Muscle of back (tissue), 13 donors: ENCODE measurements at places on chromosomes 16 and 17.
A peak's percentile ranks its signal among the peaks of the same experiment; 100 is the strongest.

GRCh38 chr17:61809816-61810392 is 53.4 kb downstream of the BRIP1 start:
- peak; percentile 34 for DNase-seq

- DNase-seq = no peak
Measured at GRCh38 chr17:64458756-64459155, 9.8 kb downstream of the MILR1 start.

DNA sequence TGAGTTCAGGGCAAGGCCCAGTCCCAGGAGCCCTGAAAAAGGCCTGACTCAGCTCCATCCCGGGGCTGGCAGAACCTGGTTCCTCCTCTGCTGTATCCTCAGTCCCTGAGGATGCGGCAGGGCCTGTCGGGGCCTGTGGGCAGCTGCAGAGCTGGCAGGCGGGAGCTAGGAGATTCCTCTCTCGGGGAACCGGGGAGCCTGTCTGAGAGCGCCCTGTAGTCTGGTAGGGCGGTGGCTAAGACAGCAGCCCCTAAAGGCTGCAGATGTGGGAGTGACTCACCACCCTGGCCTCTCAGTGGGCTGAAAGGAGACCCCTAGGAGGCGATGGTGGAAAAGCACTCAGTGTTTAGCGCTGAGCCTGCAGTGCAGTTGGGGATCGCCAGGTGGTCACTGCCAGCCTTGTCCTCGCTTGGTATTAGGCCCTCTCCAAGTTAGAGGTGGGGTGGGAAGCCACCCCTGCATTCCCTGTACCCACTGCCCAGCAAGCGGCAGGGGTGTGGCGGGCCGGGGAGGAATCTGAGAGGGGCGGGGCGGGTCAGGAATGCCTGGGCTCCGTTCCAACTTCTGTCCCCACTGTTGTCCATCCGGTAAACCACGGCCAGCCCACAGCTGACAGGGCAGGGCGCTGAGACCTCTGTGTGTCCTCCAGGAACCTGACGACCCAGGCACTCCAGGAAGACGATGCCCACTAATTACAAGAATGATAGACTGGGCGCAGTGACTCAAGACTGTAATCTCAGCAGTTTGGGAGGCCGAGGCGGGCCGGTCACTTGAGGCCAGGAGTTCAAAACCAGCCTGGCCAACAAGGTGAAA is 29.5 kb upstream of the CDH1 start:
- peak; percentile 25 for DNase-seq

GRCh38 chr17:61054436-61054835 is 345.2 kb upstream of the TBX2 start:
- no peak for DNase-seq

DNA sequence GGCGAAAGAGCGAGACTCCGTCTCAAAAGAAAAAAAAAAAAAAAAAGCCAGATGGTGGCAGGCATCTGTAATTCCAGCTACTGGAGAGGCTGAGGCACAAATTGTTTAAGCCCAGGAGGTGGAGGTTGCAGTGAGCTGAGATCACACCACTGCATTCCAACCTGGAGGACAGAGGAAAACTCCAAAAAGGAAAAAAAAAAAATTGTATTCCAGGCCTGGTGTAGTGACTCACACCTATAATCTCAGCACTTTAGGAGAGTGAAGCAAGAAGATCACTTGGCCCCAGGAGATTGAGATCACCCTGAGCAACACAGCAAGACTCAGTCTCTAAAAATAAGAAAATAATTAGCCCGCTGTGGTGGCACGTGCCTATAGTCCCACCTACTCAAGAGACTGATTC is 20.1 kb downstream of the HBQ1 start:
- DNase-seq = no peak

- no peak for DNase-seq
Measured at GRCh38 chr16:50403491-50403890, 34.7 kb upstream of the BRD7 start.

DNA sequence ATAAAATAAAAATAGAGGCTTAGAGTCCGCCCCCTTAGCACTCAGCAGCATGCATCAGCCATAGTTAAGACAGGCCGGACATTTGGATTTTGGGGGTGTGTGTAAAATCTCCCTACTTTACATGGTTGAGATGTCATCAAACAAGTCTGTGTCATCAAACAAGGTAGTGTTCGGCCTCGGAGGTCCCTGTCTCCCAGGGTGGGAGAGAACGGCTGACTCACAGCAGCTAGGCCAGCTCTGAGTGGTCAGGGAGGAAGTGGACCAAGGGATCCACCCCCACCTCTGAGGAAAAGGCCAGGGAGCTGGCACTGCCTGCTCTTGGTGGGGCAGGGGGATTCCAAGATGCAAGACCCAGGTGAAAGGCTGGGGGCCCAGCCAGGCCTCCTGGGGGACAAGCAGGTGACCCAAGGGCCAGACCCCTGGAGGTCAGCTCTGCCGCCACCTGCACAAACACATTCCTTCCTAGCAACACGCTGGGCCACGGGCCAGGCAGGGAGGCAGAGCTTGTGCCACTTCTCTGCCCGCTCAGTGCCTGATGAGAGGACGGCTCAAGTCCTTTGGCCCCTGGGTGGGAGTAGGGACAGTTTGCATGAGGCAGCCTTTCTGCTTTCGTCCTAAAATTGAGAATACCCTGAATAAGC is 28.5 kb downstream of the KIFC3 start:
- no peak for DNase-seq

GRCh38 chr16:23902748-23903414 is 67.1 kb downstream of the PRKCB start:
- DNase-seq = no peak

GRCh38 chr17:4543557-4544026 is 11.6 kb downstream of the MYBBP1A start:
- DNase-seq = no peak

GRCh38 chr17:76735006-76735405 is 2.1 kb downstream of the SRSF2 start:
- no peak for DNase-seq

DNA sequence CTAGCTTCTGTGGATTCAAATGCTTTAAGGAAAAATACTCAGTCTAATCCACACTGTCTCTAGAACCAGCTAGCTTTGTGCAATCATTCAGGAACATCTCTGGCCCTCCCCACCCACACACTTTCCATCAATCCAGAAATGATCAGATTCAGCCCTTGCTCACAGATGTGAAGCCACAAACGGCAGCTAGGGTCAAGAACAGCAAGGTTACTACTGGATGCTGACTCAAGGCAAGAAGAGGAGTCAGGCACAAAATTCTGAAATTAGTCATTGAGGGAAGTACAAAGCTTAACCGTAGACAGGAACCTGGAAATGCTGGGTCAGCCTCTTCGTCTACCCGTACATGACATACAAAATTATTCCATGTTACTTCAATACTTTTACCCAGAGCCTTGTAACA is 174.6 kb downstream of the CDH13 start:
- no peak for DNase-seq

GRCh38 chr17:72846399-72846798 is 246.1 kb downstream of the SLC39A11 start:
- no peak for DNase-seq

DNA sequence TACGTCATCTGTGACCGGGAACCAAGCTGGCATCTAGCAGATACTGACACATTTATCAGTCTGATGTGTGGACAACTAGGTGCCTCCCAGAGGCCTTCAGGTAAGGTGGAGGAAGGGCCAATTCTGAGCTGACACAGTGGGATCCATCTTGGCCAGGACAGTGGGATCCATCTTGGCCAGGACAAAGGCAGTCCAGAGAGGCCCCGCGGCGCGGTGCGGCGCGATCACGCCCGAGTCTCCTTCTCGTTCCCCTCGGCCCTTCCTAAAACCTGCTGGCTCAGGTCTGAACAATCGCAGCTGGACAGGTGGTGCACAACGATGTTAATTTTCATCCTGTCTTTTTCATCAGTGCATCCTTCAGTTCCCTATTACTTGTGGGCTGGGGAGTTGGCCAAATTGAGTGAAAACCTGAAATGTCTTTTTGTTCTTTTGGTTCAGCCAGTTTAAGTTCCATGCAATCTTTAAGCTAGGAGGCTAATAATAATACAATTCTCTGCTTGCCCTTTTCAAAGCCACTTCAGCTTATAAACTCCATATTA is 486 bp upstream of the WSB1 start:
- no peak for DNase-seq

DNA sequence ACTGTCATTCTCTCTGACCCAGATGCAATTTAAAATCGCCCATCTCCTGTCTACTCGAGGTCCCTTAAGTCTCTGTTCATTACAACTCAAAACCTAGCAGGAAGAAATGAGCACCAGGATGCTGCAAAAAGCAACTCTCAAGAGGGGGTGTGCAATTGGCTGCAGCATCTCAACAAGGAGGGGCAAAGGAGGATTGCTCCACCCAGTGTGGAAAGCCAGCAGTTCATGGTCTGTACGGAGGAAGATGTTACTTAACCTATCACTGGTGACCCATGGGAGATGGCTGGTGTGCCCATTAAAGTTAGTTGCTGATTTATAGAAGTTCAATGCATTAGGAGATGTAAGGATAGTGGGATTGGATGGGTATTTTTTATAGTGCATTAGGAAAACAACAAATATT is 147.4 kb downstream of the CDK5R1 start:
- no peak for DNase-seq

DNA sequence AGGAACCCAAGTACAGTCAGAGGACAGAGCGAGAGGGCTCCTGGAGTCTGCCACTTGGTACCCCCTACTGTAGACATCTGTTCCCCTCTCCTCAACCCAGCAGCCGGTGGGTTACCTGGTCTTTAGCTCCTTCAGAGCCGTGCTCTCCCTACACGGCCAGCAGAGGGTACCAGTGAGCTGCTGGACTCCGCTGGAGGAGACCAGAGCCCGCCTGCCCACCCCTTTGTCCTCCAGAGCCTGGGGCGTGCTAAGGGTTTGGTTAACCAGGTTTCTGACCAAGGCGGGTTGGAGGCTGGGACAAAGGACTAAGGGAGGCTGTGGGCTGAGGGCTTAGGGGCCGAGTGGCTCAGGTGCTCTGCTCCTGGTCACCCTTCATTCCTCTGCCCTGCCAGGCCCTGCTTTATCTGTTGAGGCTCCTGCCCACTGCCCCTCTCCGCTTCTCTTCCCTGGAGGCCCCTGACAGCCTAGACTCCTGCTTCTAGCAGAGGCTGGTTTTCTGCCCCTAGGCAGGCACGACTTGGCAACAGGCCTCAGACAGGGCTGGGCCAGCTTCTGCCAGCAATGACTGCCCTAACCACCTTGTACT is 2.7 kb upstream of the HSD11B2 start:
- DNase-seq = peak; percentile 79

DNA sequence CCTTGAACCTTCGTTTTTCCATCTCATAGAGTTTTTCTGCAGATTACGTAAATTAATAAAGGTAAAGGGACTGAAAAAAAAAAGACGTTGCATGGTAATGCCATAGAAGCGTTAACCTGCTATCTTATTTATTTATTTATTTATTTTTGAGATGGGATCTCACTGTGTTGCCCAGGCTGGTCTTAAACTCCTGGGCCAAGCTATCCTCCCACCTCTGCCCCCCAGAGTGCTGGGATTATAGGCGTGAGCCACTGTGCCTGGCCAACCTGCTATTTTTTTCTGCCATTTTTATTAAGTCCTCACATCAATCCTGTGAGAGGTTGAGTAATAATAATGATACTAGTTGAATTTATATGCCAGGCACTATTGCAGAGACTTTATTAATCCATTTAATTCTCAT is 7.9 kb downstream of the MSI2 start:
- DNase-seq = no peak

DNA sequence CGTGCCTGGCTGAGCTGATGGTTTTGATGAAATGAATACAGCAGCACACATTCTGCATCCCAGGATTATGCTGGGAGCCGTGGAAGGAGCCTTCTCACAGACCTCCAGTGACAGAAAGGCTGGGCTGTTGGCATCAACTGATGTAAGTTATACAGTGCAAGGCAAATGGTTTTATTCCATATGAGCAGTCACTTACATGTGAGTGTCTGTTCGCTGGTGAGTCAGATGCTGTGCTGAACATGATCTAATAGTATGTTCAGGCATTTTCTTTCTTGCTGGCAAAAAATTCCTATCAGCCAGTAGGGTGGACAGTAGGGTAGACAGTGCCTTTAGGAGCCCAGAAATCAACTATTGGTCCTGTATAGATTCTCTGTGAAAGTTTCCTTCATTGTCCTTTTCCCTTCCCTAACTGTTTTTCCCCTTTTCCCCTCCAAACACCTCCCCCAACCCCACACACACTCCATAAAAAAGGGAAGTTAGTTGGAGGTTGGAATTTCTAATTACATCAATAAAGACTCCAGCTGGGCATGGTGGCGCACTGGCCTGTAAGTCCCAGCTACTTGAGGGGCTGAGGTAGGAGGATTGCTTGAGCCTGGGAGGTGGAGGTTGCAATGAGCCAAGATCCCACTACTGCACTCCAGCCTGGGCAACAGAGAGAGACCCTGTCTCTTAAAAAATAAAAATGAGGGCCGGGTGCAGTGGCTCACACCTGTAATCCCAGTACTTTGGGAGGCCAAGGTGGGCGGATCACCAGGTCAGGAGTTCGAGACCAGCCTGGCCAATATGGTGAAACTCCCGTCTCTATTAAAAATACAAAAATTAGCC is 36.2 kb downstream of the LDHD start:
- peak; percentile 38 for DNase-seq

DNA sequence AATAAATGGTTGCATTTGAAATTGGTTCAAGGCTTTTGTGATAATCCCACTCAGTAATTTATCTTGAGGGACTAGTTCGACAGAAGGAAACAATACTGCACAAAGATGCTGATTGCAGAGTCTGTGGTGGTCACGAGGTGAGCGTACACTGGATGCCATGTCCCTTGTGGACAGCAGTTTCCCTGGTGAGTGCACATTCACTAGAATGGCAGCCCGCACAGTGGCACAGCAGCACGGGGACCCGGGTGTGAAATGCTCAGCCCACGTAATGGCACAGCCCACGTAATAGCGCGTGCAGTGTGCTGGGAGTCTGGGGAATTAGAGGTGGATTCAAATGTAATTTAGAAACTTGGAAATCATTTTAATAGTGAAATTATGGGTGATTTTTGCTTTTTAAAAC is 154.0 kb downstream of the LGALS9B start:
- no peak for DNase-seq

DNA sequence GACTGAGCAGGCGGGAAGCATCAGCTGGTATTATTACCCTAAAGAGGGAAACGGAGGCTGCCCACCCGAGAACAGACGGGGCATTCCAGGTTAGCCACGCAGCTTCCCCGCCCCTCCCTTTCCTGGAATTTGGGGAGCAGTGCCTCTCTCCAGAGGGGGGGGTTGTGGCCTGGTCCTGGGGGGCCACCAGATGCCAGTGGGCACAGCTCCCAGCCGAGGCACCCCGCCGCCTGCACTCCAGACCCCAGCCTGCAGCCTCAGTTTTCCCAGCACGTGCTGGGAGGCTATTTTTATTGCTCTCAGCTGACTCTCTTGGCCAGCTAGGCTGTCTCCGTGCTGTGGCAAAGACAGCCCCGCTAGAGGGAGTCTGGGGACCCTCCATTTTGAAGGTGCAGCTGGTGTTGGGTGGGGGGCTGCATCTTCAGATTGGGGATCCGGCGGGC is 62.7 kb upstream of the GSE1 start:
- no peak for DNase-seq

DNA sequence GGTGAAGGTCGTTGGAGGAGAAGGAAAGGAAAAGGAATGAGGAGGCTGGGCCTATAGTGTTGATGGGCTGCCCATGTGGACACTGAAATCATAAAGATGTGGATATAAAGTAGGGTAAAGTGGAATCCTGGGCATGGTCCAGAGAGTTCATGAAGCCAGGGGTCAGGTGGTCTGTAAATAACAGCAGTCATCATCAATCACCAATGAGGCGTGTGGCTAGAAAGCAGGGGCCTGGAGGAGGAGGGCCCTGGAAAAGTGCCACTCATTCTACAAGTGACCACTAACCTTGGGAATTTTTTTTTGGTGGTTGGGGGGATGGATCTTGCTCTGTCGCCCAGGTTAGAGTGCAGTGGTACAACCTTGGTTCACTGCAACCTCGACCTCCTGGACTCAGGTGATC is 115.3 kb upstream of the NOL11 start:
- DNase-seq = no peak

GRCh38 chr17:6323626-6324356 is 111.1 kb downstream of the AIPL1 start:
- peak; percentile 28 for DNase-seq
